ENCODE measurements at places on chromosomes 7 and 10.
A peak's percentile ranks its signal among the peaks of the same experiment; 100 is the strongest.

GRCh38 chr10:80194373-80195045 lies 10.8 kb downstream of the ANXA11 start:
- no peak for DNase-seq

DNA sequence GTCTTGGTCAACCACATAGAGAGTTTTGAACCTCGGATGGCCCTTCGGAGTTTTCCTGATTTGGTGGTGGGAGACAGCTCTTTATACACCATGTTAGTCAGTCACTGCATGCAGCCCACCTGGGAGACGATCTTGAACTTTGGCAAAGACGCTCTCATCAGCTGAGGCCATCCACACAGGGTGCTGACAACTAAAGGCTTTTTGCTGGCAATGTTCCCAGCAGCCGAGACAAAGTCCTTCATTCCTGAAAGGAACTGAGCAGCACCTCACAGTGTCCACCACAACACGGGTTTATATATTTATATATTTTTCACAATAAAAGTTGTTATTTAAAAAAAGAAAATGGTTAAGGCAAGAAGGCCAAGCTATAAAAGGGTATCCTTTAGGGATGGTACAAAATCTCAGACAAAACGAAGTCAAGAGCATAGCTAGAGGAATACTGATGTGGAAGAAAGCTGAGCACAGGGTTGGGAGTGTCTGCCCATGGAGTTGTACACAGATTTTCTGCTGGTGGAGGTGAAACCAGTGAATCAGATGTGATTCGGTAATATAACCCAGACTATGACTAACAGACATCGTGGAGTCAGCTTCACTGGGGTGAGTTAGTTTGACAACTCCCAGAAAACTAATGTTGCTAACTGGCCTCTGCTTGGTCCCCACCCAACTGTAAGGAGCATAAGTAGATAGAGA lies 27.4 kb upstream of the CAPZA2 start:
- DNase-seq = peak; percentile 9

DNA sequence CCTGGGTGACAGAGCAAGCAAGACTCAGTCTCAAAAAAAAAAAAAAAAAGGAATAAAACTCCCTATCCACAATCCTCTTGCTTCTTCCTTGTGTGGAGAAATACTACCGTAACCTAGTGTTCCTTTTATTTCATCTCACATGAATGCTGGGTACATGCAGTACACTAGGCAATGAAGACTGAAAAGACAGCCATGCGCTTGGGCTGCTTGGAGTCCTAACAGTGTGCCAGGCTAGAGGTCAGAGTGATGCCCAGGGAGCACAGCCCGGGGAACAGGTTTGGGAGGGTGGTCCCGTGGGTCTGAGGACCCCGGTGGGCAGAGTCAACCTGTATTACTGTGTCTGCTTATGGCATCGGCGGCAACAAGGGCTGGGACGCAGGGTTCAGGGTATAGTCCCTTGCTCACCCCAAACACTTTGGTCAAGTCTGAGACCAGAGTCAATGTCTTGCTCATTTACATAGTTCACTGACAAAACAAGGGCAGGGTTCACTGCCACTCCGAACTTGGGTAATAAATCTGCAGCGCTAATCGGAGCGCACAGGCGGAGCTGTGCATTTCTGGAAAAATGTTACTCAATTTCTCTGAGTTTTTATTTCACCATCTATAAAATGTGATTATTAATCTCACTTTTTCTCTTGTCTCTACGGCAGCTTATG lies 118.0 kb downstream of the CLEC2L start:
- DNase-seq = no peak

DNA sequence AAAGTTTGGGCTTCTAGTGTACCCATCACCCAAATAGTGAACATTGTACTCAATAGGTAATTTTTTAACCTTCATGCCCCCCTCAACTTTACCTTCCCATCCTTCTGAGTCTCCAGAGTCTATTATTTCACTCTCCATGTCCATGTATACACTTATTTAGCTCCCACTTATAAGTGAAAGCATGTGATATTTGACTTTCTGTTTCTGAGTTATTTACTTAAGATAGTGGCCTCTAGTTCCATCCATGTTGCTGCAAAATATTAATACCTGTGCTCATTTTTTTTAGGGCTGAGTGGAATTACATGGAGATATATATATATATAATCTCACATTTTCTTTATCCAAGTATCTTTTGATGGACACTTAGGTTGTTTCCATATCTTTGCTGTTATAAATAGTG lies 21.1 kb upstream of the PHF14 start:
- DNase-seq = no peak

DNA sequence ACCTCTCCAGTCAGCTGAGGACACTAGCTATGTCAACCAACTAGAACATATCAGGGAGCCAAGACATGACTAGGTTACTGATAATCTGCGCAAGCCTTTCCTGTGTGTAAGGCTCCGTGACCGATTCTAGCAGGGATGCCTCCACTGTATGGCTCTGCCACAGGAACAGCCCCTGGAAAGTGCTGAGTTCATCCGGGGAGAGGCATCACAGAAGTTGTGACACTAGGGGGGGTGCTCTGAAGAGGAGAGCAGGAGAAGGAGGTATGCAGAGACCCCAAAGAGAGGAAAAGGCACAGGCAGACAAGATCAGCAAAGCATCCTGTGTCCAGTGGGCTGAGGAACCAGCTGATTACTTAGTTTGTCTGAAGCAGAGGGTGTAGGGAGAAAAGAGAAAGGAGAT lies 13.5 kb downstream of the UPP1 start:
- no peak for DNase-seq

- no peak for DNase-seq
These were observed 342.4 kb downstream of the BBS9 start for GRCh38 chr7:33471636-33472242.

GRCh38 chr7:106073701-106074100 lies 38.4 kb downstream of the SYPL1 start:
- no peak for DNase-seq

DNA sequence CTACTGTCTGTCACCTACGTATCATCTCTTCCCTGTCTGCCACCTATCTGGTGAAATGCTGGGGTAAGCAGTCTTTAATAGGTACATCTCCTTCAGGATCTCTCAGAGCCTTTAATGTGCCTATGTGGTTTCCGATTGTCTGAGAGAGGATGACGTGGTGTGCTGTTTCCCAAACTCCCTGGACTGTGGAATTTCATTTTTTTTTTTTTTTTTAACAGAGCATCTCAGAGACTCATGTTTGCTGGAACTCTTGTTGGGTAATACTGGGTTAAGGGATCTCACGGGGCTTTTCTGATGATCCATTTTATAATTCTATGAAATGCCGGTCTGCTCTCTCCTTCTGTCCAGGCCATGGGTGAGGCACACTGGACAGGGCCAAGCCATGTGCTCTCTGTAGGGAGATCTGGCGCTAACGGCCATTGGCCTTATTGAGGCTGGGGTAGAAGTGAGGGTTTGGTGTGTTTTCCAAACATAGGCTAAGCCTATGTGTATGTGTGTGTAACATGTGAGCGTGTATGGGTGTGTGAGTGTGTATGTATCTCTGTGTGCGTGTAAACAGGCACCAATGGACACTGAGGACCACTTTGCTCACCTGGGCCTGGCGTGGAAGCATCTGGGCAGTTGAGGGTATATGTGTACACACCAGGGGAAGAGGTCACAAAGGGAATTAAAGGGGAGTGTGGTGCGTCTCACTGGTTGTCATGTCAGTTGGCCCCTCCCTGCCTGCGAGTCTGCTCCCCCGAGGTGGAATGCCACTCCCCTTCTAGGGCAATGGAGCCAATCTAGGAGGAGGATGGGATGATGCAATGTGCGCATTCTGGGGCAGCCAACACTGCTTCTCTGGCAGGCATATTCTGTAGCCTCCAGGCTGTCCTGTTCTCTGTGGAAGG lies 7.8 kb downstream of the ADRA2A start:
- DNase-seq = no peak

GRCh38 chr10:132502544-132503300 lies 34.9 kb upstream of the INPP5A start:
- DNase-seq = no peak

DNA sequence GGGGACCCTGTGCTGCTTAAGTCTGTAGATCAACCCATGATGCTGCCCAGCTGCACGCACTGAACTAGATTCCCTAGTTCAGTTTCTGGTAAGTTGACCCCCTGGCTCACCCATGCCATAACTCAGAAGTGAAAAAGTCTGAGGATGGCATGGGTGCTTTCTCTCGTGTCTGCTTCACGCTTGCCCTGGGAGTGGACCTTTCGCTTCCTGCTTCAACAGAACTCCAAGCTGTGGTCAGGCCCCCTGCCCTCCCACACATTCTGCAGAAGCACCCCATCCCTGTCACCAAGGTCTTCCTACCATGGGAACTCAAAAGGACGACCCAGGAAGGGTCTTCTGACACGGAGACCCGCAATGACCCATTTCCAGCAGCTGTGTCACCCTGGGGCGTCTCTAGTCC lies 39.9 kb downstream of the LRRC18 start:
- no peak for DNase-seq

- no peak for DNase-seq
These were observed 220.4 kb upstream of the PTN start for GRCh38 chr7:137563981-137564380.

DNA sequence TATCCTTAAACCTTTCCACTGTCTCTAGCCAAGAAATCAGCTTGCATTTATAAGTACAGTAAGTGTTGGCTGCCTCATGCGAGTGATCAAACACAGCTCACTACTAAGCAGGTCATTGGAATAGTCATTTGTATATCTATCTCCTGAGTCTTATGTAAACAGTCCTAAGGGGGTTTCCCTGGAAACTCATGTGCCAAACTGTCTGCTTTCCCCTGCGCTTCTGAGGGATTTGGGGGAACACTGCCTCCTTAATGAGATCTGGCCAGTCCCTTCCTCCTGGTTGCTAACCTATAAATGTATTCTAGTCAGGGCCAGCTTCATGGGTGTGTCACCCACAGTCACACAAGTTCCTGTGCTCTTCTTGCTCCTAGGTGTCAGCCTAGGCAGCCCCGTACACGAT lies 133.1 kb downstream of the CD36 start:
- no peak for DNase-seq

DNA sequence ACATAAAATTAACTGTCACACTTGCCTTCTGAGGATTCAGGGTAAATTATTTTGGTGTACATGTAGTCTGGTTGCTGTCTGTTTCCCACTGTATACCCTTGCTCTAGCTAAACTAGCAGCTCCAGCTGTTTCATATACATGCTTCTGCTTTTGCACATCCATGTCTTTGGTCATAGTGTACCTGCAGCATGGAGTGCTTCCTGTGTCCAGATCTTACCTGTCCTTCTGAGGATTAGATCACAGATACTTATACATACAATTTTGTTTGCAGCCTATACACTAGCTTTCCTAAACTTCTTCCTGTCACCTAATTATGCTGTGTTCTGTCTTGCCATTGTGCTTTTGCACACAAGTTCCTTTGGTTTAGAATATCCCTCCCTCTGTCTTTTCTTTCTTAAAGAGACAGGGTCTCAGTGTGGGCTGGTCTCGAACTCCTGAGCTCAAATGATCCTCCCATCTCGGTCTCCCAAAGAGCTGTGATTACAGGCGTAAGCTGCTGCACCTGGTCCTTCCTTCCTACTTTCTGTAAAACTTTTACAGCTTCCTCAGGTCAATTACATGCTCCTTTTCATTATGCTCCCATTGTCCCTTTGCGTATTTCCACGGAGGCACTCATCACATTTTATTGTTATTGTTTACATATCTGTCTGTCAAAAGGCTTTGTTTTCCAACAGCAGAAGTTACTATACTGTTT lies 33.8 kb downstream of the TPST1 start:
- DNase-seq = no peak

GRCh38 chr10:92857904-92858514 lies 9.7 kb downstream of the EXOC6 start:
- DNase-seq = no peak

DNA sequence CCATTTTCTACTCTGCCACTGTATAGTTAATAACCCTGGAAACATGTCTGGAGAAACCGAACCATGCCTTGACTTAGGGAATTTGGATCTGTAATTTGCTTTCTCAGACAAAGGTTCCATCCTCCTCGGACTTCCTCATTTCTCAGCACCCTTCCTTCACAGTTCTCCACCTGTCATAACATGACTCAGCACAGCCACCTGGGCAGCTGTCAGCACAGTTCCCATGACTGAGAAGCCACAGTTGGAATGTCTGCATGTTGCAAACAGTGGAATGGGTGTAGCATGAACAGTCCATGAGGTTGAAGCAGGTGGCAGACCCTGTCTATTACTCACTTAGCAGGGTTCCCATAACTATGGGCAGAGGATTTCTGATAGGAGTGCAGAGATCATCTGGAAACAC lies 634 bp upstream of the OR9A4 start:
- DNase-seq = no peak

DNA sequence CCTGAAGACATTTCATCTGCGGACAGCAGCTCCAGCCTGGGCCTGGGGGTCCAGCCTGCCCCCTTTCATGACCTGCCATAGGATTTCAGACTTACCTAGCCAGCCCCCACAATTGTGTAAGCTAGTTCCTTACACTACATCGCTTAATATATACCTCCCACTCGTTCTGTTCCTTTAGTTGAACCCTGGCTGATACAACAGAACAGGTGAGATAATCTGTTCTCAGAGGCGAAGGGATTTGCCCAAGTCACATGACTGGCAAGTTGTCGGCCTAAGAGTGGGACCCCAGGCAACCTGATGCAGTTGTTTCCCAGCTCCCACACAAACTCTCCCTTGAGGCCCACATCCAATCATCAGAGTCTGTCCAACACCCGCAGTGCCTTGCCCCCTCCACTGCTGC lies 168.2 kb downstream of the SH3PXD2A start:
- no peak for DNase-seq

DNA sequence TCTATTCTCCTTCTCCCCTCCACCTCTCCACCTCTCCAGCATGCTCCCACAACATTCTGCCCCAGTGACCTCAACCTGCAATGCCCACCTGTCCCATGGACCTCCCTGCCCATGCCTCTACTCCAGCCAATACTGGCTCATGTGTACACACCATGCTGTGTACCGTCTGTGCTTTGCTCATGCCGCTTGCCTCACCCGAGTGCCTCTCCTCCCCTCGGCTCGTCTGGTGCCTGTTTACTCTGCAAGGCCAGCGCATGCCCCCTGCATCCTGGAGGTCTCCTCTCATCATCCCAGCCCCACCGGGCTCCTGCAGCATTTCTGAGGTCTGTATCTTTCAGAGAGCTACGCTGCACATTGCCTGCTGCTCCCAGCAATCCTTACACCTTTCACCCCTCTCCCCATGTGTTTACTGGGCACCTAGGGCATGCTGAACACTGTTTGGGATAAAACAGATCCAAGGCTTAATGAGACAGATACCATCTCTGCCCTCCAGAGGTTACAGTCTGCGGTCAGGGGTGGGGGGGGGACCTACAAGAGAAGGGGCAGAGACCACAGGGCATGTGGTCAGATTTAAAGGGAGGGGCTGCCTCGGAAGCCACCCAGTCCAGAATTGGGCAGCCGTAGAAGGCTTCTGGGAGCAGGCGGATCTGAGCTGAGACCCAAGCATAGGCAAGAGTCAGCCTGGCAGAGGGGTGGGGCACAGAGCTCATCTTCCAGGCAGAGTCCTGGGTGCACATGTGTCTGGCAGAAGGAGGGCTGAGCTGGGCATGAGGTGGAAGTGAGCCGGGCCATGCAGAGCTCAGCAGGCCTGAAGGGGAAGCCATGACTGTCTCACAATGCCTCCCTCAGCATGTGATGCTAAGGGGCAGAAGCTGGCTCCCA lies 29.6 kb upstream of the PSAP start:
- DNase-seq = no peak
